H4 (cell line): ENCODE measurements at places on chromosomes 6 and 20.

DNA sequence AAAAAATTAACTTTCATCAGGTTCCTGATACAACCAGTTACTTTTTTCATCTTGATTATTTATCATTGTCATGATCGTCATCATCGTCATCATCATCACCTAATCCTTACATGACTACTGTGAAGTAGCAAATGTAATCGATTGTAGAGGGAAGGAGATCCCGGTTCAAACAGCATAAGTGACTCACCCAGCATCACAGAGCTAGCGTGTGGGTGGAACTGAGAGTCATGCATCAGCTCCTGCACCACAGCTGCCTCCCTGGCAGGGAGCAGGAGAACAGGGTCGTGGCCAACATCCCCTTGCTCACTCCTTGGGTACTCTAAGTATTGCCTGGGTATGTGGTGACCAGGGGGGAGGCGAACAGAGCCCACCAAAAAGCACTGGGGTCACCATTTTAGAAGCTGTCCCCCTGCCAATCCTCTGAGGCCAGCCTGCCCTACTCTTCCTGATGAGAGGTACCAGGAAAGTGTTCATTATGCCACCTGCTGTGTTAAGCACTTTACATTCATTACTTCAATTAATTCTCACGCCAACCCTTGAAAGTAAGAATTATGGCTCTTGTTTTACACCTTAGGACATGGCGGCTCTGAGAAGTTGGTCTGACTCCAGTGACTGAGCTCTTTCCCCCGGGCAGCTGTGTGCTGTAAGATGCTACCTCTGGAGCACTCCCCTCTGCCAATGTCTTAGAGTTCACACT lies 425.2 kb downstream of the CD83 start:
- no peak for DNase-seq

DNA sequence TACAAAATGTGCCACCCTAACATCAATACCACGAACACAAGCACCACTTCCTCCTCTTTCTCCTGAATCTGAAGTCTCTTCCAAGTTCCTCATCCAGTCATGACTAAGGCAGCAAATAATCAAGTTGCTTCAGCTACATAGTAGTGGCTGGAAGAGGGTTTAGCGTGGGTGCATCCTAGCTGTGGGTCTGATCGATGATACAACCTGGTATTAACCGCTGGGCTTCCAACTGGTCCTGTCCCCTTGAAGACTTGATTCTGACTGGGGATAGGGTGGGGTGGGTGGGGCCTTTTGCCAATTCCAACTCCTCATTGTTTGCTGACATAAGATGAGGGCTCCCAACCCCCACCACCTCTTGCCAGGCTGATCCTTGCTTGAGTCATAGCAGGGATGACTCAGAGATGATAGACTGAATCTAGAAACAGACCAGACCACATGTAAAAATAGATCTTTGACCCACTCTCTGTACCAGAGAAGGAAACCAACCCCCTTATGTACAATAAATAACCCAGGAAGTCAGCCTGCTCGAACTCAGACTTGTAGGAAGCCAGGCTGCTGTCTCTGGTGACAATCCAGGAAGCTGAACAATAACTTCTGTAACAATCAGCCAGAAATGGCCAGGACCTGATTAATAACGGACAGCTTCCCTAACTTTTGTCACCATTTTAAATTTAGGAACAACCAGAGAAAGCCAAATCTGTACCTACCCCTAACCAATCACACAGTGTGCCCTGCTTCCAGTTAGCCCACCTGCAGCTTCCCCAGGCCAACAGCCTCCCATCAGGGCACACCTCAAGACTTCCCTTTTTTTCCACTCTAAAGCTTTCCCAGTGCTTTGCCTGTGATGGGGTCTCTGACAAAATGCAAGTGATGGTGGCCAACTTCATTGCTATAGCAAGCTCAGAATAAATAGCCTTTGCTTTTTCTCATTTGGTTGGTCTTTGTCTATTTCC lies 68.9 kb upstream of the FAM184A start:
- DNase-seq: peak; percentile 89

- DNase-seq: peak; percentile 39
Observed at GRCh38 chr20:36606158-36607066, 833 bp downstream of the RAB5IF start.

DNA sequence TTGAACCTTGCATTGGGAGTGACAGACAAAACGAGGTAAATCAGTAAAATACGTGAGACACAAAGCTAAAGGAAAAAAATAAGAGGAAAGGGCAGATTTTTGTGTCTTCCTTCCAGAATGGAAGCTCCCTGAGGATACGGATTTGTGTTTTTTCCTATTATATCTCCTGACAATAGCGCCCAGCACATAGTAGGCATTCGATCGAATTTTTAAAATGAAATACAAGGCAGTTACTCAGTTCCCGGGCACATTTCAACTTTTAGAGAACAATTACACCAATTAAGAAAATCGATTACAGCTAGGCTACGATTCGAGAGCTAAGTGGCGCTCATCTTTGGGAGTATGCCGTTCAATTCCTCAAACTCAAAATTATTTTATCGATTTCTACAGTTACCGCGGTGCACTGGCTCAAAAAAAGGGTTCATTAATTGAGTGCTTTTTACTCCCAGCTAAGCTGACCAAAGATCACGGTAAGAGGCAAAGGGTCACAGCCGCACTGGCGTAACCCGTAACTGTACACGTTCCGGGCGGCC lies 443 bp downstream of the RMND1 start:
- DNase-seq: no peak

GRCh38 chr6:139334806-139335446 lies 39.5 kb downstream of the CITED2 start:
- DNase-seq: no peak

- DNase-seq: no peak
Observed at GRCh38 chr20:25042531-25043498, 15.1 kb downstream of the ACSS1 start.

DNA sequence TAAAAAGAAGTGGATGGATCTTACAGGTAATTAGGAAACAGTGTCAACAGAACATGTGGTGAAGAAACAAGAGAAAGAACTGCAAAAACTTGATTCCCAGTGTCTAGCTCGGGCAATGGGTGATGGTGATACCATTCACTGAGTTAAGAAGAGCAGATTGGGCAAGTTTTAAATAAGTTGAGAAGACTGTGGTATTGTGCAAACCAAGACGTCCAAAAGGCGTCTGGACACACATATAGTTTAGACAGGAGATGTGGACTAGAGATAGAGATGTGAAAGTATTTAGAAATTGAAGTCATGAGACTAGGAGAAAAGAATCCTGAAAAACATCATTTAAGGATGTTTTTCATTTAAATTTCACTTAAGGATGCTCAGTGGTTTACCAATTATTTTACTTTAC lies 53.9 kb downstream of the CDK19 start:
- no peak for DNase-seq

DNA sequence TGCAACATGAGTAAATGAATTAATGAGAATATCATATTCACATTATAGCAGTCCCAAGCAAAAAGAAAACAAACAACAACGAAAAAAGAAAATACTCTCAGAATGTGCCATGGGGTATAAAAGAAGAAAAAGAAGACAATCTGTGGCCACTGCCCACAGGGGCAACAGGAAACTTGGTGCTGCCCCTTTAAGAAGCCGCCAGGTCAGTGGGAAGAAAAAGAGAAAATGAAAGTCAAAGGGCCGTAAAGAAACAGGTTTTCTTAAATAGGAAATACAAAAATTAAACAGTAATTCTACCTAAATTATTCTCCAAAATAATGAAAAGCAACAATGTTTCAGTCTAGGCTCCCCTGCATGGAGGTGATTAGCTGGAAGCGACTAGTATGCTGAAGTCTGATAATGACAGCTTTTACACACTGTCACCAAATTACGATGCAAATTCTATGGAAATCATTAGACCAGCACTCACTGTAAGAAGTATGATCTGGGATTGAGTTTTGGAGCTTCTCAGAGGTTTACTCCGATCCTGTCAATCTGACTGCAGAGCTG lies 23.6 kb downstream of the GMDS start:
- no peak for DNase-seq

- DNase-seq: no peak
Observed at GRCh38 chr6:101296169-101296960, 97.1 kb upstream of the GRIK2 start.

DNA sequence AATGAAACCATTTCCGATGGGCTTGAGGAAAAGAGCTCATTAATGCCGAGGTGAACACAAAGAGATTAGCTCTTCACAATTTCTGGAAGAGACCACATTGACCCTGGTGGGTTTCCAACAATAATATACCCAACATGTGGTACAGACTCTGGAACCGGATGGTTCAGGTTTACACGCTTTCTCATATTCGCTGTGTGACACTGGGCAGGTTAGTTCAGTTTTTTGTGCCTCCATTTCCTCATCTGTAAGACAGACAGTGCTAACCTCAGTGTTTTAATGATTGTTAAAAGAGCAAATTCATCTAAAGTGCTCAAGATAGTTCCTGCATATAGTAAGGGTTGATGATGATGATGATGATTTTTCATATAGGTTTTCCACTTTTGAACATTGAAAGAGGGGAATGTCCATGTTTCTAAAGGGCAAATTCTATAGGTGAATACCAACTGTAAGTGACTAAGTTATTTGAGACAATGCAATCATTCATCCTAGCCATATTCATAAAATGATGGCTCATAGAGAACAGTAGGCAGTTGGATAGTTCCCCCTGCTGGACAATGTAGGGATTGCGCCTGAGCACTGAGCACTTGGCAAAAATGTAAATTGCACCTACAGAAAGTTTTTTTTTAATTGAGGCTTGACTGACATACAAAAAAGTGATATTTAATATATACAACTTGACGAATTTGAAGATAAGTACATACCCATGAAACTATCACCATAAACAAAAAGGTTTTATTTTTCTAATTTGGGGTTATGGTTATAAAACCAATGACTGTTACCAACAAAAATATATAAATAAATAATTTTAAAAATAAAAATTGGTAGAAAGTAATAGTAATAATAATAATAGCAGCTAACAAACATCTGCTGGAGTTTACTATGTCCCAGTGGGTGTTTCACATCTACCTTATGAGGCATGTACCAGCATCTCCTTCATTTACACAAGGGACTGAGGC lies 2.1 kb upstream of the PERP start:
- peak; percentile 7 for DNase-seq

- DNase-seq: peak; percentile 16
Observed at GRCh38 chr6:152110886-152111820, 303.7 kb downstream of the ESR1 start.

DNA sequence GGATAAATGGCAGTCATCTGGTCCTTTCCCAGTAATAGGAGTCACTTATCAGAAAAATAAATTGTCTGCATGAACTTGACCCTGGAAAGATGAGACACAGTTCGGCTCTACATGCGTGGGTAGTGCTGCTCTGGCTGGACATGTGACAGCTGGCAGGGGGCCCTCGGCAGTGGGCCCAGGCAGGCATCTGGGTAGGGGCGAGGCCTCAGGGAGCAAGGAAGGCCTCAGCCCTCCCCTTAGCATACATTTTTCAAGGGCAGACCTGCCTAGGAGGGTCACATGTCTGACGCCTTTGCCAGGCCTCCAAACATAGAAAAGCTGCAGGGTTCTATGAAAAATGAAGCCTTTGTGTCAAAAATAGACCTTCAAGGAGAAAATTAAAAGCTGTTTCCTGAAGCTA lies 12.8 kb upstream of the ILRUN start:
- peak; percentile 22 for DNase-seq

DNA sequence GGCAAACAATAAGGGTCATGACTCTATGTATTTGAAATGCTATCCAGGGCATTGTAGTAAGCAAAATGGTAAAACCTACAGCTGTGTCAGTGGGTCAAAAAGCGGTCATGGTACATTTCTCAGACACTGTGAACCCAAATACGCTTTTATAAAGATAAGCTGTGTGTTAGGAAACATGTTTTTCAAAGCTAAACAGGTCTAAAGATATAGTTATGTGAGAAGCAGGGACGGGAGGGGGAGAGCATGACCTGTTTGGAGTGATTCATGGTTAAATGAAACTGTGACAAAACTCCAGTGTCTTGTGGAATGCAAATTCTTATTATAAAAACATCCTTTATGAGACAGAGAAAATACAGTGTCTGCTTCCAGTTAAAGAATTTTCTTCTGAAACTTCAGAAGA lies 205.4 kb upstream of the BMP2 start:
- DNase-seq: no peak

DNA sequence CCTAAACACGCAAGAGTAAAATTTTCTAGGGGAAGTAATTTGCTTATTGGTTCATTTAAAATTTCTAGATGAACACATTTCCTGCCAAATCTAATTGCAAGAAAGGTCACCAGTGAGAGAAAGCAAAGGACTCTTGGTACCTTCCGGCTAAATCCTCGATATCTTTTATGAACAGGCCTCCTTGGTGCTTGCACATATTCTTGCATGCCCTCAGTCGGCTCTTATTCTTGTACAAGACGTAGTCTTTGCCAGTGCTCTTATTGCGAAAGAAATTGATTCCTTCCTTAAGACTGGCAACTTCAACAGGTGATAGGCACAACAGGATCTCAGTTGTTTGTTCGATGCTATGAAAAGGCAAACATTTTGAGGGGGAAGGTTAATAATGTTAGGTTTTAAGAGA lies 141.7 kb upstream of the CARMIL1 start:
- no peak for DNase-seq

- DNase-seq: no peak
Observed at GRCh38 chr6:12286373-12287110, 3.6 kb upstream of the EDN1 start.

- DNase-seq: no peak
Observed at GRCh38 chr6:34544776-34545471, 11.2 kb downstream of the SPDEF start.

DNA sequence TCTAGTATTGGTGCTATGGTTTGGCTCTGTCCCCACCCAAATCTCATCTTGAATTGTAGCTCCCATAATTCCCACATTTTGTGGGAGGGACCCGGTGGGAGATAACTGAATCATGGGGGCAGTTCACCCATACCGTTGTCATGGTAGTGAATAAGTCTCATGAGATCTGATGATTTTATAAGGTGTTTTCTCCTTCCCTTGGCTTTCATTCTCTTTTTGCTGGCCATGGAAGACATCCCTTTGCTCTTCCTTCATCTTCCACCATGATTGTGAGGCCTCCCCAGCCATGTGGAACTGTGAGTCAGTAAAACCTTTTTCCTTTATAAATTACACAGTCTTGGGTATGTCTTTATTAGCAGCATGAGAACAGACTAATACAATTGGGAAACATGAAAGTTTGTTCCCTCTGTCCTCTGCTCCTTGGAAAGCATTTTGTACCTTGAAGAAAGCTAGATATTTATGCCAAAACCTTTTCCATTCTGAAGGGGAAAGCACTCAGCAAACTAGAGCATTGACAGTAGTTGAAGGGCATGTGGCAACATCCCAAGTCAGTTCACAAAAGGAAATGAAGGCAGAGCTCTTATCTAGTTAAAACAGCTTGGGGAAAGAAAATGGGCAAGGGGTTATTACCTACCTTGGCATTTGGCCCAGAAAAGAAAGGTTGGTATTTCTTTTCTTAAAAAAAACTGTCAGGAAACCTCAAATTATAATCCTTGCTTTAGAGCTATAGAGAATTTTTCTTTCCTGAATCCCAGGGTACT lies 10.7 kb upstream of the TNFAIP3 start:
- DNase-seq: no peak

GRCh38 chr6:167904791-167905190 lies 78.1 kb downstream of the AFDN start:
- no peak for DNase-seq

GRCh38 chr6:40379811-40380210 lies 207.4 kb downstream of the LRFN2 start:
- DNase-seq: no peak

GRCh38 chr6:87945181-87945580 lies 102.5 kb upstream of the SPACA1 start:
- no peak for DNase-seq
